ENCODE measurements at places on chromosomes 12 and 14.
A peak's percentile ranks its signal among the peaks of the same experiment; 100 is the strongest.

GRCh38 chr12:31491841-31492598, 98.9 kb downstream of the DENND5B start:
- H3K27ac ChIP-seq: no peak overlapping the region
- no peak overlapping the region for H3K4me3 ChIP-seq
- DNase-seq: no peak
- no peaks in the 10 kb centered on the region for H3K36me3 ChIP-seq
- no peaks in the 10 kb centered on the region for H3K4me1 ChIP-seq

DNA sequence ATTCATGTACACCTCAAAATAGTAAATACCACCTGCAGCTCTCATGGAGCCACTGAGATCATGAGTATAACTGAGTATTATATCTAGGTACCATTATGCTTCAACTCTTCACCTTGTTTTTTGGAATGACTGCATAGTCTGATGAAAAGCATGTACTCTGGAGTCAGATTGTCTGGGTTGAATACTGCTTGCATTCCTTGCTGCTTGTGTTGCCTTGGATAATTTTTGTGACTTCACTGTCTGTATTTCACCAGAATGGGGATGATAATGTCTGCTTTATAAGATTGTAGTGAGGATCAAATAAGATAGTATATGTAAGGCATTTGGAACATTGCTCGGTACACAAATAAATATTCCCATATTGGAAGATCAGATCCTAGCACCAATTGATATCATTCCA, 54.2 kb downstream of the SUSD6 start:
- H3K4me3 ChIP-seq: no peak overlapping the region
- no peaks in the 10 kb centered on the region for H3K27me3 ChIP-seq
- H3K4me1 ChIP-seq: peaks cover 96% of the 10 kb centered on the region
- H3K27ac ChIP-seq: peak overlapping the region; percentile 63
- peaks cover 5% of the 10 kb centered on the region for H3K36me3 ChIP-seq

GRCh38 chr12:13167226-13167625, 29.3 kb upstream of the EMP1 start:
- no peaks in the 10 kb centered on the region for H3K36me3 ChIP-seq
- H3K4me3 ChIP-seq: no peak overlapping the region
- peaks cover 20% of the 10 kb centered on the region for H3K4me1 ChIP-seq
- no peaks in the 10 kb centered on the region for H3K27me3 ChIP-seq

- H3K27ac ChIP-seq: no peak overlapping the region
- H3K4me3 ChIP-seq: no peak overlapping the region
- H3K27me3 ChIP-seq: no peaks in the 10 kb centered on the region
- no peaks in the 10 kb centered on the region for H3K36me3 ChIP-seq
- DNase-seq: no peak
- H3K4me1 ChIP-seq: no peaks in the 10 kb centered on the region
Measured at GRCh38 chr12:60197589-60197988, 601.8 kb downstream of the SLC16A7 start.

GRCh38 chr12:73301530-73301929, 1029.4 kb downstream of the TRHDE start:
- no peaks in the 10 kb centered on the region for H3K27me3 ChIP-seq
- H3K36me3 ChIP-seq: no peaks in the 10 kb centered on the region
- no peak overlapping the region for H3K27ac ChIP-seq
- H3K4me3 ChIP-seq: no peak overlapping the region
